ENCODE measurements at places on chromosomes 7 and 10.

- no peak for DNase-seq
These were observed 118.6 kb downstream of the CNTNAP2 start for GRCh38 chr7:146235195-146235594.

DNA sequence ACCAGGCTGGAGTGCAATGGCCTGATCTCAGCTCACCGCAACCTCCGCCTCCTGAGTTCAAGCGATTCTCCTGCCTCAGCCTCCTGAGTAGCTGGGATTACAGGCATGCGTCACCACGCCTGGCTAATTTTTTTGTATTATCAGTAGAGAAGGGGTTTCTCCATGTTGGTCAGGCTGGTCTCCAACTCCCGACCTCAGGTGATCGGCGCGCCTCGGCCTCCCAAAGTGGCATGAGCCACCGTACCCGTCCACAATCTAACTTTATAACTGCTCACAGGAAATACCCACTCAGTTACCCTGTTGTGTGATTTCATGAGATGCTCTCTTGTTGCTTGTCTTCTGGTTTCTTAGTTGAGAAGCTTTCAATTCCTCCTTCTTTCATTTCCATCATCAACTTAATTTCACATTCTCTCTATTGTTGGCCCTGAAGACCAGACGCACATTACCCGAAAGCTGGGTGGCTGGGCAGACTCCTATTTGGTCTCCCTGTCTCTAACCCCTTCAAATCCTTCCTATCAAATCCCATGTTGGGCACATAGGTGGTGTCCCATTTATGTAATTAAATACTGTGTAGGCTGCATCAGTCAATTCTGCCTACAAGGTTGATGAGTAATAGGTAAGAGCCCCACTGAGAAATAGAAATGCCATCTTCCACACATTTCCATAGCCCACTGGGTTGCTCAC, 1.1 kb upstream of the GSTO2 start:
- DNase-seq = no peak

GRCh38 chr10:122029499-122030199, 40.7 kb downstream of the TACC2 start:
- no peak for DNase-seq

- no peak for DNase-seq
These were observed 75.5 kb upstream of the STARD3NL start for GRCh38 chr7:38102507-38102906.

GRCh38 chr10:8829592-8829991, 775.1 kb downstream of the GATA3 start:
- DNase-seq = no peak

DNA sequence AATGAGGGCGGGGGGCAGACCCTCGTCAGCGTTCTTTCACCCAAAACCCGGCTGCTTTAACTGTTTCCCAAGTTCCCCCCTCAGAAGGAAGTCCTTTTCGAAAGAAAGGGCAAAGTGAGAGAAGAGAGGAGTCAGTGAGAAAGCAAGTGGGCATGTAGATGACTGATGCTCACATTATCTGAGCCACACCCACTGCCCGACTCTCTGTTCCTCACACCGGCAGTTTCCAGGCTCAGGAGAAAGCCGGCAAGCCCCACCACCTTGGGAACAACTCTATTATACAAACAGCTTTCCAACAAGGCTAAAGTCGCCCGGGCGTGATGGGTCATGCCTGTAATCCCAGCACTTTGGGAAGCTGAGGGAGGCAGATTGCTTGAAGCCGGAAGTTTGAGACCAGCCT, 23.1 kb downstream of the RCC1L start:
- DNase-seq = peak; percentile 48

DNA sequence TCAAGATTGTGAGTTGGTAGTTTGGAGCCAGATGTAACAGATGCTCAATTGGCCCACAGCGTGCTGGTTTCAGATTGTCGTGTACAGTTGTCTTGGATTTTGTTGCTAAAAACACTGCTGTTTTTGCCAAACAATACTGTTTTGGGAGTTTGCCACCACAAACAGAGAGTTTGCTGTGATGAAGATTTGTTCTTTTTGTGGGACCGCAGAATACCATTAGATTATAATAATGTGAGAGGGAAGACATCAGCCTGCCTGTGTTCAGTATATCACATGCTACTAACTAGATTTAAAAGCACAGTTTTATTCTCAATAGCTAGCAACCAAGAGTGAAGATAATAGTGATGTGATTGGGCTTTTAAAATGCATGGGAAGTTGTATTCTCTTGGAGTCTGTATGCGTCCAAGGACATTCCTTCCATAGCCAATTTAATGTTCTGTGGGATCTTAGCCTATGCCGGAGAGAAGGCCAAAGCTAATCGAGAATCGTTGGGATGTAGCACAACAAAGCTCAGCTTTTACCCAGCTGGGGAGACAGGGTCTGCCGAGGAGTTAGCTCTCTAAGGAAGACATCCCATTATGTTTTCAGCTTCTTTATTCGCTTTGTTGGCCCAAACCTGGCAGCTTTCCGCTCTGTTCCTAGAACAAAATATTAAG, 18.7 kb upstream of the ITGA8 start:
- no peak for DNase-seq

DNA sequence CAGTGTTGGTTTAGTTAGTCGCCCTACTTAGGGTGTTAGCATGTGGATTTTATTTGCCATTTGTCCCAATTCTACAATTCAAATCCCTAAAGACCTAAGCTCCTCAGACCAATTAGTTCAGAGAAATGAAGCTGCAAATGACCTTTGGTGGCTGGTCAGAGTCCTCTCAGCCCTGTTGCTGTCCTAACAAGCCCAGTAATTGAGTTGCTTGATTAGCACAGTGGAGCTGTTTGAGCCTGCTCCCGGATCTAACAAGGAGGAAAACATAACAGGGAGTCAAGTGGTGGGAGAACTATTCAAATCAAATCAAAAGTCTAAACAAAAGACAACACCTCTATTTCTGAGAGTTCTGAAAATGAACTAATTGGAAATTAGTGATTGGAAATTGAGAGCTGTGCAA, 22.1 kb downstream of the ZDHHC6 start:
- DNase-seq = no peak

DNA sequence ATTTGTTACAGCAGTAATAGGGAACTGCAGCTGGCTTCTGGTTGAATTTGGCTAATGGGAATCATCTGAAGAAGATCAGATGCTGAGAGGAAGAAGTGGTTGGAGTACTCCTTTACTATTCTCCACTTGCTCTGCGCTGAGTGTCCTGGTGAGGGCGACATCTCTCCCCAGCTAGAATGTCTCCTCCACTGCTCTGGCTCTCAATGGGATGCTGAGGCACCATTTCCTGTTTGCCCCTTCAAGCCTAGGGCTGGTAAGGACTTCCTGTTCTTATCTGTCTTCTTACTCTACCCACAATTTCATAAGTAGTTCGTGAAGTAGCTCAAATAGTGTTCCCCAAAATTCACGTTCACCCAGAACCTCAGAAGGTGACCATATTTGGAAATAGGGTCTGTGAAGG, 43.2 kb upstream of the TES start:
- DNase-seq = no peak

DNA sequence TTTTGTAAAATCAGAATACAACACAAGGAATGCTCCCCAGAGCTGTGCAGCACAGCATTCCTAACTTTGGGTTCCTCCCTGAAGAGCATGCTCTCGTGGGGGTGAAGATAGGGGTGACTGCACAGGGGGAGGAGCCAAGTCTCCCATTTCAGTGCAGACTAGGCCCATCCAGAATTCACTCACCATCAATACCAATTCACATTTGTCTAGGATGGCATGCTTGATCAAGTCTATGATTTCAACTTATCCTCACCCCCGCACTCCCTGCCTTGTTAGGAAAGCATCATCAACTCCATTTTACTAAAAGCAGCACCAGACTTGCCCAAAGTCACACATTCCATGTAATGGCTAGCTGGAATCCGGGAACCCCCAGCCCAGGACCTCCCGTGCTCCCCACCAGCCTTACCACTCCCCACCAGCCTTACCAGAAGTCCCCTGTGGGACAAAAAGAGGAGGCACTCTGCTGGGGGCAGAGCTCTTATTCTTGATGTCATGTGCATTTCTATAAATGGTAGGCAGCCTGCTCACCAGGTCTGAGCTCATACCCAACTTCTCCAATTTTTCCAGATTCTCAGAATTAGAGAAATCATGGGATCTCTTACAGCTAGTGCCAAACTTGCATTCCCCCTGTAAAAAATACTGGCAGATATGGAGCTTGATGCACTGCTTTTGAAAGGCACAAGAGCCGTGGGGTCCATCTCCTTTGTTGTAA, 6.2 kb downstream of the PARP12 start:
- DNase-seq = no peak

DNA sequence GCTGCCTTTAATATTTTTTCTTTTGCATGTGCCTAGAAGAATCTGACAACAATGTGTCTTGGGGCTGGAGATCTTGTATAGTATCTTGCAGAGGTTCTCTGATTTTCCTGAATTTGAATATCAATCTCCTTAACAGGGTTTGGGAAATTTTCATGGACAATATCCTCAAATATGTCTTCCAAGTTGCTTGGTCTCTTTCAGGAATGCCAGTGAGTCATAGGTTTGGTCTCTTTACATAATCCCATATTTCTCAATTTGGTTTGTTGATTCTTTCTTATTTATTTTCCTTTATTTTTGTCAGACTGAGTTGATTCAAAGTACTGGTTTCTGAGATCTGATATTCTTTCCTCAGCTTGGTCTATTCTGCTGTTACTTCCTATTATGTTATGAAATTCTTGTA, 208.7 kb upstream of the GLI3 start:
- DNase-seq = no peak

DNA sequence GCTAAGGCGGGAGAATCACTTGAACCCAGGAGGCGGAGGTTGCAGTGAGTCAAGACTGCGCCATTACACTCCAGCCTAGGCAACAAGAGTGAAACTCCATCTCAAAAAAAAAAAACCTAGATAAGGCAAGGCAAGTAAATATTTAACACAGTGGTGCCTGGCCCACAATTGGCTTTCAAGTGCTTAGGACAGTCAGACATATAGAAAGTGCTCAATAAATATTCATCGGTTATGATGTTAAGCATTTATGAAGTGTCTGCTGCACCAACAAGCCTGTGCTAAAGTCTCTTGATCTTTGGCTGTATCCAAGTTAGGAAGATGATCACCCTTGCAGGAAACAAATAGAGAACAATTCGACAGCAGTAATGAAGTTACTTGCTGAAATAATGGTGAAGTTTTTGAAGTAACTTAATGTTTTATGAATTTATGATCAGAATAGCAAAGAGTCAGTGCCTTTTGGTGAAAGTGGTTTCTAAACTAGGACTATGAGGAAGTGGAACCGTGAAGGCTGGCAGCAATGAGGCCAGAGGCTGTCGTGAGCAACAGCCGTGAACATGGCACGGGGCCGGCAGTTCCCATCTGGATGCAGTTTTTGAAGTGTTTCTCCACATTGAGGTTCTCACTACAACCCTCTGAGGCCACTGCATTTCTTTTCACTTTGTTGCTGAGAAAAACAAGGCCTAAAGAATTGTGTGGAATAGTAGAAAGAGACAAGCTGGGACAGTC, 48.1 kb upstream of the GATA3 start:
- DNase-seq = no peak

DNA sequence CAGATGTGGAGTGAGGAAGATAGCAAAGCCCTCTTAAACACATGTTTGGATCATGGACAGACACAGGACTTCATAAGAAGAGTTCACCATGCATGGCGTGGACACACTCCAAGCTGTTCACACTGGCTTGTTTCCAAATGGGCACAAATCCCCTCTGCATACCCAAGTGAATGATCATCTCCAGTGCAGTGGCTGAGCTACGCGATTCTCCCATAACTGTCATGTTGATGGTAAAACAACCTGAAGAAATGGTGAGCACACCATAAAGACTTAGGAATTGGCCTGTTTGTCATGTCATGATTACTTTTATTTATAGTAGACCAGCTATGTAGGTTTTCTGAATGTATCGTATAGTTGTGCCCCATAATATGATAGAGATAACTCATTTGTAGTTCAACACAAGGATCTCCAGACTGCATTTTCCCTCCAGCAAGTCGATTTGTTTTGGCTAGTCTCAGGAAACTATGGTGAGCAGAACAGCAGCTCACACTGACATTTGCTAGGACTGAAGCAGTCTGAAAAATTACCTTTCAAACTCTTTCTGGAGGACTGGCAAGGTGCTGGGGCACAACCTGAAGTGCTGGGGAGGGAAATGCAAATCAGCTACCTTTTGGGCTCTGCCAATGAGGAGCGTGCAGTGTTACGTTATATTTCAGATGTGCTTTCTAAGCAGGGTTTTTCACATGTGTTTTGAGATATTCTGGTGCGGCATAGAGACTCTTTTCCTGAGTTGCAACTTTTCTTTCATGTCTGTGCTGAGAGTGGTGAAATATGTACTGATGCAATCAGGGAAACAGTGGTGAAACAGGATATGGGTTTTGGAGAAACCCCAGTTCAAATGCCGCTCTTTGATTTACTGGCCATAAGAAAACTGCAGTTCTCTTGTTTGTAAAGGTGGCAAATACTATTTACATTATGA, 629.6 kb upstream of the DPP6 start:
- no peak for DNase-seq

- no peak for DNase-seq
These were observed 48.6 kb upstream of the CTBP2 start for GRCh38 chr10:125208854-125209565.

Data from Caki2 (cell line).